Immature natural killer cell (primary cell): ENCODE measurements at places on chromosomes 6 and 20.
A peak's percentile ranks its signal among the peaks of the same experiment; 100 is the strongest.

DNA sequence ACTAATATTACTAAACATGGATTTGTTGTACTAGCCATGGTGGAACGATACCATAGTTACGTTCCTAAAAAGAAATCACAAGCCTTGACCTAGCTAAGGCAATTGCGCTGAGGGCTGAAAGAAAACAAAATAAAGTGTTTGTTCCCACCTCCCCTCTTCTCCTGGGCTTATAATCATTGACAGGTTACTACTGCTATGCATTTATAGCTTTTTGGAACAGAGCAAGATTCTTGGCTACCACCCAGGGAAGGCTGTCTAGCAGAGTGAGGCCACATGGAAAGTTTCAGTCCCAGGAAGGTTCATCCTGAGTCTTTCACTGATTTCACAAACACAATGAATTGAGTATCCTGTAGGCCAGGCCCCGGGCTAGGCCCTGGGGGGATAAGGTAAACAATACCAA, 84.6 kb downstream of the TMEM170B start:
- no peak for DNase-seq

- no peak for DNase-seq
Observed at GRCh38 chr6:84042603-84043002, 9.0 kb downstream of the MRAP2 start.

DNA sequence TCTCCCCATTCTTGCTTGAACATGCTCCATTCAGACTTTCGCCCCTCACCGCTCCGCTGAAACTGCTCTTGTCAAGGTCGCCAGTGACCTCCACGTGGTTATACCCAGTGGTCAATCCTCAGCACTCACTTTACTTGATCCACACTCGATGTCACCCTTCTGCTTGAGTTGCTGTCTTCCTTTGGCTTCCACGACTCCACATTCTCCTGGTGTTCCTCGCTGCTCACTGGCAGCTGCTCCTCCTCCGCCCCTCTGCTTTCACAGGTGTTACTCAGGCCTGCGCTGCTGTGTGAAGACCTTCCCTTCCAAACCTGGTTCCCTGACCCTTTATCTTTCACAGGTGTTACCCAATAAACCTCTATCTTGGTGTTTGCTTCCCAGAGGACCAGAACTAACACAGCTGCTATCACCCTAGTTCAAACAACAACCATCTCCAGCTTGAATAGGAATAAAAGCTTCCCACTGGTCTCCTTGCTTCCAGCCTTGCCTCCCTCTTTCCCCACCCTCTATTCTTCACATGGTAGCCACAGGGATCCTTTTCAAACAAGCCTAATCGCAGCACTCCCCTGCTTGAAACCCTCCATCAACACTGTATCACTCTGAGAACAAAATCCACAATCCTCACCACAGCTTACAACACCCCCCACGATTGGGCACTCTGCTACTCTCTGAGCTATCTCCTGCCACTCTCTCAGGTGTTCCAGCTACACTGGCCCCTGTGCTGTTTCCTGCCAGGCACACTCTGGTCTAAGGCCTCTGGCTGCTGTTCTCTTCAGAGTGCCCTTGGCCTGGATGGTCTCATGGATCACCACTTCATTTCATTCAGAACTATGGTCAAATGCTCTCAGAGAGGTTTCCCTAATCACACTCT, 10.7 kb downstream of the PPIL1 start:
- DNase-seq: no peak

GRCh38 chr20:56839786-56840185, 210.7 kb downstream of the TFAP2C start:
- DNase-seq: no peak

GRCh38 chr6:80425089-80425823, 318.8 kb downstream of the BCKDHB start:
- DNase-seq: peak; percentile 20

DNA sequence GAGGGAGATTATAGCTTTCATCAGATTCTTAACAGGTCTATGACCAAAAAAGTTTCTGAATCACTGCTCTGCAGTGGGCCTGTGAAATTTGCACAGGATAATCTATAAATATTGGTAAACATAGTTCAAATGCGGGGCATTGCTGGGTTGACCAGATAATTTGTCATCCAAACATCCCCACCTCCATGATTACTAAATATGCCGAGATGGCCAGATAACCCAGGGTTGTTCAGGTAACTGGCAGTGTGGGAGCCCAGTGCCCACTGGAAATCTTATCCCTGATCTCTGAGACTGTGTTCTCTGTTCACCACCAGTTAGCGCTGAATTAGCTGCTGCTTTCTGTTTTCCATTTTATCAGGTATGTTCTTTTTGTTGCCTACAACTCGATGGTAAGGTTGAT, 21.4 kb downstream of the PTK7 start:
- DNase-seq: no peak

GRCh38 chr6:114068116-114068515, 97.2 kb upstream of the HDAC2 start:
- DNase-seq: no peak

- DNase-seq: no peak
Observed at GRCh38 chr6:34147906-34148630, 2.2 kb upstream of the GRM4 start.
